ENCODE measurements at places on chromosomes 16 and 17.

GRCh38 chr16:50839356-50839755, 97.5 kb downstream of the CYLD start:
- no peak for DNase-seq

DNA sequence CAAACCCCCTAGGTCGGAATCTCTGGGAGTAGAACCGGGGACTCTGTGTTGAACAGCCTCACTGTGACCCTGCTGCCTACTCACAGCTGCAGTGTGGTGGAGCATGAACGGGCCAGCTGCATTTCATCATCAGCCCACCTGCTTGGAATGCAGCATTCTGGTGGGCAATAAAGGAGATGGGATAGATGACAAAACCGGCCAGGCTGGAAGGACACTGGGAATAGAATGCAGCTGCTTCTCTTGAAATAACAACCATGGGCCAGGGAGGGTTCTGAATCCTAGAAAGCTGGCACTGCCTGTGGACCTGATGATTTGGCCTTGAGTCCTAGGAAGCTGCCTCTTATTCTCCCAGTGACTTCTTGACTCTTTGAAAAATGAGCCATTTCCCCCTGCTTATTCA, 23.5 kb downstream of the CFAP97D1 start:
- DNase-seq, result no peak

DNA sequence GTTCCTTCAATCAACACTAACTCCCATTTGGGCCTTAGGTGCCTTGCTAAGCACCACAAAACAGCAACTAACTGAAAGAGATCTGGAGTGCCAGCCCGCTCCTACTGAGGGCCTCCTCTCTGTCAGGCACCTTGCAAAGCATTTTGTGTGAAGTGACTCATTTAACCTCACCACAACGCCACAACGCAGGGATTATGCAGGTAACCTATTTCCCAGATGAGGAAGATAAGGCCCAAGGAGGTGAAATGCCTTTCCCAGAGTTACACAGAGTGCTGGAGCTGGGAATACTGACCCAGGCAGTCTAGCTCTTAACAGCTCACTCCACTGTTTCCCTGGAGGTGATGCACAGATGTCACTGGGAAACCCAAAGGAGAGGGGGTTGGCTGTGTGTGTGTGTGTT, 32.8 kb downstream of the DRC3 start:
- no peak for DNase-seq

GRCh38 chr16:49277766-49278566, 3.7 kb downstream of the CBLN1 start:
- DNase-seq, result no peak

GRCh38 chr17:77254951-77255825, 114.4 kb downstream of the SEC14L1 start:
- DNase-seq, result peak; percentile 98

DNA sequence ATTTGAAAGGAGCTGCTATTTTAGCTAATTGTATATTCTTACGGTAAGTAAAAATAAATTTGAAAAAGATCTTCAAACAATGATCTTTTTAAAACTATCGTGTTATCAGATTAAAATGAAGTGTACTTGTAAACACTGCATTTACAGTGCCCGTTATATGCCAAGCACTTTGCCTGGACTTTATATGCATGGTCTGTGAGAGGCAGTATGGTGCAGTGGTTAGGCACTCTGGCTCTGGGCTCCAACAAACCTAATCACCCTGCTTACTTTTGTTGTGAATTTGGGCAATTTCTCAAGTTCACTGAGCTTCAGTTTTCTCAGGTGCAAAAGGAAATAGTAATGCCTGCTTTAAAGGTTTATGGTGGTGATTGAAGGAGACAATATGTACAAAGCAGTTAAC, 1.4 kb downstream of the PMP22 start:
- DNase-seq, result no peak

- no peak for DNase-seq
Measured at GRCh38 chr16:11687601-11688519, 19.6 kb downstream of the SNN start.

- DNase-seq, result no peak
Measured at GRCh38 chr16:31532896-31533295, 5.2 kb downstream of the AHSP start.

GRCh38 chr17:57762452-57763395, 17.6 kb upstream of the CCDC182 start:
- DNase-seq, result no peak

DNA sequence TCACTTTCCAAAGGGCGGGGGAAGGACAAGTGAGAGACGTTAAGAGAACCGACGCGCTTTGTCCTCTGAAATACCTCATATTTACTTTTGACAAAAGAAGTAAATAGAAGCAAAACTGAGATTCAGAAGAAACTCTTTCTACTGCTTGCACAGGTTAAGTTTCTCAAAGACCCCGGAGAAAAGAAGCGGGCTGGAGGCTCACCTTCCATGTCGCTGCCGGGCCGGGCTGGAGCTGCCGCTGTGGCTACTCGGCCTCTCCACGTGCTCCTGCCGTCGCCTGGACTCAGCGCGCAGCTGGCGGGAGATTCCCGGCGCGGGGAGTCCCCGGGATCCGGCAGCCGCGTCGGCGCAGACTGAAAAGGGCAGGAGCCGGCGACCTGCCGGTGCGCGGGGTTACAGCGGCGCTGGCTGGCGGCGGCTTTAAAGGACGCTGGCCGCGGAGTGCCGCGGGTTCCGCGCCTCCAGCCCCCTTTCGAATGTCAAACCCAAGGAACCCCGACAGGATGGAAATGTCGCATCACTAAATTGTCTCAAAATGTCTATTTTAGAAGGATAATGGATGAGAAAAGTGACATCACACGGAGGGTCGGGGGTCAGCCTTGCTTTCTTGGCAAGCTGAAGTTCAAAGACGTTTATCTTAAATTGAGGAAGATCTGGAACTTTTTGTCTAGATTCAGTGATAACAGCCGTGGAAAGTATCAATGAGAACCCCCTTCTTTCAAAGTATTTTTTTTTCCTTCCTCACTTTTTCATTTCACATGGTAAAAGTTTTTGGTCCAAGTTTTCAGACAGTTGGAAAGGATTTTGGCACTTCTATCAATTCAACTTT, at the start of gene IKZF3:
TSS of gene IKZF3 (minus strand) at position 395 of the 829 bp plus-strand sequence. CDS start at position 209, 186 bp downstream.
- peak; percentile 70 for DNase-seq

DNA sequence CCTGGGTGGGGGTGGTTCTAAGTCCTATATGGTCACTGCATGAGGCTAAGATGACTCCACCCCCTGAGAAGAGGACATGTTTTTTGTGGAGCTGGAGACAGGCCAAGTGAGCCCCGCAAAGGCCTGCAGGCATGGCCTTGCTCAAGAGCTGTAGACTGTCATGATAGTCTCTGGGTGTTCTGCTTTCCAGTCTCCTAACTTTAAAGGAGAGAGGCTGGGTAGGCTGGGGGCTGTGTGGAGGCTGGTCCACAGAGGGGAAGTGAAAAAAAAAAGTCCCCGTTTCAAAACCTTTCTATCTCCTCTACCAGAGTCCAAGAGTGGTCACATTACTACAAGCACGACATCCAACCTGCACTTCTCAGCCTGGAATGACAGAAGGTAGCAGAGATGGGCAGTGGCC, 27.1 kb downstream of the CDRT4 start:
- DNase-seq, result no peak

DNA sequence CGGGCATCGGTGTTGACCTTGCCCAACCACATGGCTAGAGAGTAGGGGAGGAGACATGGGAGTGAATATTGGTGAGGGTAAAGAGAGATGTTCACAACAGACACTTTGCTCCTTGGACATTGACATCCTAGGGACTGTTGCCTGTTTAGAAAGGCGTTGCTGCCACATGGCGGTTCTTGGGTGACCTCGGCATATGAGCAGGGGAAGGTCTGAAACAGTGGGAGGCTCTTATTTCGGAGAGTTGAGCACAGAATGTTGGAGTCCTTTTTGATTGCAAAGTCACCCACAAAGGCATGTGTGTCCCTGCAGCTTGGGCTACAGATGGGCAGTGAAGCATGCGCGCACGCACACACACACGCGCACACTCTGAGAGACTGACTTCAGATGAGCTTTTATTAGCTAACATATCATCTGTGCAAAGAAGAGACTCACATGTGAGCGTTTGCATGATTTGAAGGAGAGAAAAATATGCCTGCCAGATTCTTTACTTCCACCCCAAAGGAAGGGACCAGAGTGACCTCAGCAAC, 104.4 kb downstream of the SHISA9 start:
- DNase-seq, result no peak

DNA sequence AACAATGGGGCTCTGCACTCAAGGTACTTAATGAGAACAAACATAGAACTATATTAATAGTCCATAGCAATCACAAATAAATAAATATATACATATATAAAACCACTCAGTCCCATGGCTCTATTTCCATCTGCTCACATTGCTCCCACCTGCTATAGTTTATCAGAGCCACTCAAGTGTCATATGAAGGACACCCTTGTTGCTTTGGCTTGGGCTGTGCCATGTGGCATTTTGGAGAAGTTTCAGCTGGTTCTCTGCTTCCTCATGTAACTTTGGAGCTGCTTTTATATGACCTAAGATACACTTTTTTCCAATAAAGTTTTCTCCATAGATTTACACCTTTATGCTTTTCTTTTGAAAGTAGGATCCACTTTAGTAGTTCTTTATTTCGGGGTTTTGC, 126.4 kb downstream of the KCNJ2 start:
- DNase-seq, result no peak

GRCh38 chr17:76714822-76715495, 4.2 kb upstream of the MXRA7 start:
- DNase-seq, result no peak

DNA sequence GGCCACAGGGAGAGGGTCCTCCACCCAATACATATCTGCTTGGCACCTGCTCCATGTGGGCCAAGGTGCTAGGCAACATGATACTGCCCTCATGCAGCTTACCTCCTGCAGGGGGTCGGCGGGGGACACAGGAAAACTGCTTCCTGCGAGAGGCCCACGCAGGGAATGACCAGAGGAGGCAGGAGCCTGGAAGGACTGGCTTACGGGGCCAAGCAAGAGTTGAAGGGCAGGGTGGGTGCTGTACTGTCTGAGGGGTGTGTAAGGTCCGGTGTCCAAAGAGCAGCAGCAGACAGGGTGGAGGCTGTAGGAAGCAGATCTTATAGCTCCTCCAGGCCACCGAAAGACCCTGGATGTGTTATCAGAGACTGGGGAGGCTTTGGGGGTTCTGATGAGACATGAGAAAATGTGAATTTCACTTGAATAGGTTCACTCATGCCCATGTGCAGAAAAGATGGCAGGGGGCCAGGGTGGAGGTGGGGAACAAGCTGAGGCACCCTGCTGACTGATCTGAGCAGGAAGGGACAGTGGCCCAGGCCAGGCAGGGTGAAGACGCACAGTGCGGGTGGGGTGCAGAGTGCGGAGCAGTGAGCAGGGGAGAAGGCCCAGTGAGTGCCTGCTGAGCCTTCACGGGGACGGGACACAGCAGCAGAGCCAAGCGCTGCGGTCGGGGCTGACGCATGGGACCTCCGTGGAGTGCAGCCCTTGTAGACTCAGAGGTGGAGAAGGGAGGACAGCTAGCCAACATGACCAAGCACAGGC, 8.3 kb downstream of the FLCN start:
- no peak for DNase-seq

DNA sequence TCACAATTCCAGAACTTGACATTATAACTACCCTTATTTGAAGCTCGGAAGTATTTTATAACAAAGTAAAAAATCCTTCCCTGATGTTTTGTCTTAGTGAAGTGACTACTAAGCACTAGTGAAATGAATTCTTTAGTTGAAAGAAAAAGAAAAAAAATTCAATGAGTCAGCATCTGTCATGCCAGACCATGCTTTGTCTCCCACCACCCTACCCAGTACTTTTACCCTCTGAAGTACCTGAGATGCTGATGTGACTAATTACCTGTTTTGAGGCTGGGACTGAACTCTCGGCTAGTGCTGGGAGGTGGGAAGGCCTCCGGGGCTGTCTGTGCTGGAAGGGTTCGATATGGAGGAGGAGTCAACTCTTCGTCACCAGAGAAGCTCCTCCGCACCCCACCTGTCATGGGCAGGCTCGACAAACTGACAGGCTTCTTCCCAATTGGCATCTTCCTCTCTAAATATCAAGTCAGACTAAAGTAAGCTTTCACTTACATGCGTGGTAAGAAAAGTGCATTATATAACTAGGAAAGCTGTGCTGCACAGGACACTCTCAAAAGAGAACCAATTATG, 19.6 kb downstream of the NME2 start:
- no peak for DNase-seq

- DNase-seq, result no peak
Measured at GRCh38 chr17:75345514-75346167, 56.4 kb upstream of the SLC25A19 start.

DNA sequence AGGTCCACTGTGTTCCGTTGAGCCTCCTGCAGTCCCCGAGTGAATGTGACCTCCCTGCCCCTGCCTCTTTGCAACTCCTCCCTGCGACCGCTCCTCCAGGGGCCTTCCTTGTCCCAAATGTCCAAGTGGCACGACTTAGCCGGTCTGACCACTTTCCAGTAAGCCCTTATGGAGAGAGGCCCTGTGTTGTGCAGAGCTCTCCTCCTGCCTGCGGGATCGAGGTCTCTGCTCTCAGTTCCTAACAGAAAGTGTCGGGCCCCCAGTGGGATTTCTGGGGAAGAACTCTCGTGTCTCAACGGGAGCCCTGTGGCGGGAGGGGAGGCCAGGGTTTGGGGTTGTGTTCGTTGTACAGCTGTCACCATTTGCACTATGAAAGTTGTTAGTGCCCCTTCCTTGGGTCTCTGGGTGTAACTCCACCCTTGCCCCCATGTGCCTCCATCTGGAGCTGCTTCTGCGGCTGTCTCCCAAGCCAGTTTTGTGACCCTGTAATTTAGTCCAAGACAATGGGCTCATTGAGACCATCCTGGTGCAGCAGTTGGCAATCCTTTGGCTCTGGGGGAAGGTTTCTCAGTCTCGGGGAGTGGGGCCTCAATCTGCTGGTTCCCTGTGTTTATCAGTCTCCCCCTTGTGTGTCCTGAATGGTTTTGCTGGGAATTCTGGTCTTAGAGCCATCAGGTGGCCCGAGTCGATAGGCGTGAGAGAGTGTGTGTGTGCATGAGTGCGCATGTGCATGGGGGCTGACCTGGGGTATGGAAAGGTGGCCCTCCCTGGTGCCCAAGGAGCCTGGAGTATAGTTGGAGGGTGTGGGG, 234.5 kb downstream of the SEC14L1 start:
- no peak for DNase-seq

GRCh38 chr16:15879255-15879811, 9.1 kb downstream of the CEP20 start:
- no peak for DNase-seq

GRCh38 chr16:3020604-3021448, 658 bp downstream of the TNFRSF12A start:
- peak; percentile 96 for DNase-seq

DNA sequence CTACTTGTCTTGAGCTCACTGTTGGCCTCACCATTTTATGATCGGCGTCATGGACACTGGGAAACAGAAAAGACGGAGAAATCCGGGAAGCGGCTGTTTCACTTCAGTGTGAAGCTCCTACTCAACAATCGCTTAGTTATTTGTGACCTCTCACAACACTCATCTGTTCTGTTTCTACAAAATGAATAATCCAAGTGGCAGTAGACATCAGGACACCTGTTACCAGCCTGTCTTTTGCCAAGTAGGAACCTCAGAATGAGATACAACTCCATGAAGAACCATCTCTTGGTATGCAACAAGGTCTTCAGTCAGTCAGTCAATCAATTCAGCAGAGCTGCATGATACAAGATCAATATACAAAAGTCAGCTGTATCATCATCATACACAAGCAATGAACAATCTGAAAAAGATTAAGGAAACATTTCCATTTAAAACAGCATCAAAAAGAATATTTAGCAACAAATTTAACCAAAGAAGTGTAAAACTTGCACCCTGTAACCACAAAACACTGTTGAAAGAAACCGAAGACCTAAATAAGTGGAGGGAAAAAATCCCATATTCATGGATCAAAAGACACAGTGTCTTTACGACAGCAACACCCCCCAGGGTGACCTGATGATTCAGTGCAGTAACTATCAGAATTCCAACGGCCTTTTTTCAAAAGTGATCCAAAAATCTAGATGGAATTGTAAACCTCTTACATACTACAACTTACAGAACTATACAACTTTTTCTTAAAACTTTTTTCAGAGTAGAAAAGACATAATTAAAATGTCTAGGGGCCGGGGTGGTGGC, 63.4 kb downstream of the ANKRD11 start:
- DNase-seq, result no peak
